Muscle of arm (tissue), 14 donors: ENCODE measurements at places on chromosomes 2 and 18.

- no peak for DNase-seq
Measured at GRCh38 chr2:70126413-70126812, 39.1 kb downstream of the PCBP1 start.

DNA sequence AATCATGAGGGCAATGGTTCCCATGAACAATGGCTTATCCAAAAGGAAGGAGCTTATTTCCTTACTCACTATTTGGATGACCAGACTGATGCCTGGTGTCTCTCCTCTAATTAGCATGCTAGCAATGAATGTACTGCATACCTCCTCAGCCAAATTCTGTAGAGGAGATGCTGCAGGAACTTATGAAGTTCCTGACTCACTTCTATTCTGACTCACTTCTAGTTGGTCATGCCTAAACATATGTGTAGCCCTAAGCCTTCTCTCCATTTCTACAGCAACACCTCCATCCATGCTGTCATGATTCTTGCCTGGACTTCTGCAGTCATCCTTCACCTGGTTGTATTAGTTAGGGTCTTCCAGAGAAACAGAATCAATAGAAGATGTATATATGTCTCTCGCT is 59.9 kb upstream of the MRPS9 start:
- no peak for DNase-seq

DNA sequence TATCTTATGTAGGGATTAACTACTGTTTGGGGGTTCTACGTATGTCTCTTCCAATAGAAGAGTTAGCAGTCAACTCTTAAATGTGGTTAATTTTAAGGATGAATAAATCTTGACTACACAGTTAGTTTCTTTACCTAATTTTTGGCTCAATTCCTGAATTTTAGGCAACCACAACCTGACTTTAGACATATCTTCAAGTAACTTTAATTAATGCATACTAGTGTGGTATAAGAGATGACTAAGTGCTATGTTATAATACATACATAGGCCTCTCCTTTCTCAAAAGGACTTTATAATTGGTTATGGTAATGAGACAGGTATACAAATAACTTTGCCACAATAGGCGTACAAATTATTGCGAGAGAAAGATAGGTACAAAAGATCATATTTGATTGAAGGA is 312.0 kb downstream of the IRS1 start:
- DNase-seq: no peak

- DNase-seq: no peak
Measured at GRCh38 chr18:70295192-70296188, 6.6 kb downstream of the SOCS6 start.

DNA sequence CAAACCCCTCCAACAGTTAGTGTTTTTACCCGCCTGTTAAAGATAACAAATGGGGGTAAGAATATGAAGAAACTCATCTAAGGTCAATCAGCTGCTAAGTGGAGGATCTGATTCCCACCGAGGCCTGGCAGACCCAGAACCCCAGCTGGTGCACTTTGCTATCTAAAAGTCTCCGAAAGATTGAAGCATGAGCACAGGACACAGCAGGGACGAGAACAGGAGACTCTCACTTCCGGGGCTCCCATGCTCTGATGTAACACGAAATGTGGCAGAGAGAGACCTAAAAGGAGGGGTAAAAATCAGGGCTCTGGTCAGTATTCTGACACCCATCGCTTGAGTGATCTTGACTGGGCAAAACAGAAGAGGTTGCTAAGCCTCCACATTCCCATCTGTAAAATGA is 119.7 kb downstream of the PDCL3 start:
- DNase-seq: no peak
